ENCODE measurements at places on chromosomes 6 and 20.

- no peak for DNase-seq
Observed at GRCh38 chr6:376827-377640, 14.5 kb upstream of the IRF4 start.

DNA sequence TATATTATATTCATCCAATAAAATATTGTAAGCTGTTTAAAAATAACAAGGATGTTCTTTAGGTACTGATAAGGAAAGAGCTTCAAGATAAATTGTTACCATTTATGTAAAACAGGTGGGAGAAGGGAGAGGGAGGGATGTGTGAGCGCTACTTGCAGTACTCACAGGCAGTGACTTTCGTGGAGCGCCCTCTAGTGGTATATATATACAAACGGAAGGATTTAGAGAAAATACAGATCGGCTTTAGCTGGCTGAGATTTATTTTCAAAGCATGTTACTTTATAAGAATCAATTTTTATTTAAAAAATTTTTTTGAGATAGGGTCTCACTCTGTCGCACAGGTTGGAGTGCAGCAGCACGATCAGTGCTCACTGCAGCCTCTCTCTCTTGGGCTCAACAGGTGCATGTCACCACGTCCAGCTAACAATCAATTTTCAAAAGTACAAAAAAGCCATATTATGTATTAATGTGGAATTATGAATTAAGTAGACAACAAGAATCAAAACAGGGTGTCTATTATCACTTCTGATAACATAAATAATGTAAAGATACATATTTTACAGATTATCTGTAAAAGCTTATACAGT lies 3.3 kb upstream of the MOG start:
- peak; percentile 49 for DNase-seq

DNA sequence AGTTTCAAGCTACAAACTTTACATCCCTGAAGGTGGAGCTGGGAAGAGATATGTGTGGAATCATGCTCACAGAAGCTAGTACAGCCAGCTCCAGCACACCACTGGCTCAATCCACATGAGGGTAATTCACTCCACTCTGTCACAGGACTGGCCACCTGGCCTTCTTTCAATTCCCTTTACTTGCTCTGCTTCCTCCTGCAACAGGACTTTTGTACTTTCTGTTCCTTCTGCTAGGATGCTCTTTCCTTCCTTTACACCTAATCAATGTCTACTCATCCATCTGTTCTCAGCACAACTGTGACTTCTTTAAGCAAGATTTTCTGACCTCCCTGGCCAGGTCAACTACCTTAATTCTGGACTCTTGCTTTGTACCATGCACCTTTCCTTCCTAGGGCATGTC lies 39.4 kb upstream of the MYB start:
- no peak for DNase-seq

DNA sequence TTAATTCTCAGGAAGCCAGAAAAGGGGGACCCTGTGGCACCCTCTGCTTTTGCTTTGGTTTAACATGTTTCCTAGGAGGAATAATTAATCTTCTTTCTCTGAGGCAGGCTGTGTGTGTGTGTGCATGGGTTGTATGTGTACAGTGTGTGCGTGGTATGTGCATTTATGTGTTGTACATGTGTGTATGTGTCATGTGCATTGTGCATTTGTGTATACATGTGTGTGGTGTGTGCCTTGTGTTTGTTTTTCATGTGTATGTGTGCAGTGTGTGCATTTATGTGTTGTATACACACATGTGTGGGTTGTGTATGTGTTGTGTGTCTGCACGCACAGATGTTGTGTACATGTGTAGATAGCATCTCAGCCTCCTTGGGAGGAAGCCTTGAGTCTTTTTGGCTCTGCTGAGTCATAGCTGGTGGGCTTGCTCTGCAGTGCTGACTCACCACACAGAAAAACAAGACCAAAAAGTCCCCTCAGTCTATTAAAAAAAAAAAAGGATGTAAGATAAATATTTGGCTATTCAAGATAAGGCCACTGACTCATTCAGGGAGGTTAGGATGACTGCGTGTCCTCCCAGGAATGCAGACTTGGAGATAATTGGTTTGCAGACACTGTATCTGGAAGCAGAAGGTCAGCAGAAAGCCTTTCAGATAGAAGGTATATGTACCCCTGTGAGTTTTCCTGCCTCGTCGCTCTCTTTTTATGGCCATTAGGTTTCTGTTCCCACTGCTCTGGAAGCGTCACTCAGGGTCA lies 58.6 kb downstream of the SYNJ2 start:
- DNase-seq: peak; percentile 93

DNA sequence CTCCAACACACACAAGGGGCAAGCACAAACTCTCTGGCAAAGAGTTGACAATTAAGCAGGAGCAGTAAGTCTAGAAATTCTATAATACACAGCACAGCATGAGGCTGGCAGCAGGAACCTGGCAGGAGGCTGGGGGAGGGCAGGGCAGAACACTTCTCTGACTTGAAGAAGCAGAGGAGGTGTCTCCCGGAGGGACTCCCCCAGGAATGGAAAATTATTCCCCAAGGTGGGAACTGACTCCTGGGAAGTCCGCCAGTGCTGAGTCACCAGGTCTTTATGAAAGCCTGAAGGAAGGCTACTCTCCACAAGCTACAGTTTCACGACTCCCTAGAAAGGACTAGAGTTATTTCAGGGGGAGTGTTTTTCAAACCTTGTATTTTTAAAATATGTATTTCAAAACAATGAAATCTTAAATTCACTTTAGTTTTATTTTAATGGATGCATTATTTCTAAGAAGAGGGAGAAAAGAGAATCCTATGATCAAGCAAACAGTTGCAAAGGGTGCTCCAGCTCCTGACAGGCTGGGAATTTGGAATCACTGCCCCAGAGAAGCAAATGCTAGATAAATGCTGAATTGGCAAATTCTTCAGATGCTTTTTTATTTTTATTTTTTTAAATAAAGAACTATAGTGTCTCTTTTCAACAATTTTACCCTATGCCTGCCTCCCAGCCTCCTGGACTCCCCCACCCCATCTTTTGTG lies 192.8 kb downstream of the LY86 start:
- no peak for DNase-seq

GRCh38 chr6:139433631-139434419 lies 59.4 kb upstream of the CITED2 start:
- DNase-seq: no peak

DNA sequence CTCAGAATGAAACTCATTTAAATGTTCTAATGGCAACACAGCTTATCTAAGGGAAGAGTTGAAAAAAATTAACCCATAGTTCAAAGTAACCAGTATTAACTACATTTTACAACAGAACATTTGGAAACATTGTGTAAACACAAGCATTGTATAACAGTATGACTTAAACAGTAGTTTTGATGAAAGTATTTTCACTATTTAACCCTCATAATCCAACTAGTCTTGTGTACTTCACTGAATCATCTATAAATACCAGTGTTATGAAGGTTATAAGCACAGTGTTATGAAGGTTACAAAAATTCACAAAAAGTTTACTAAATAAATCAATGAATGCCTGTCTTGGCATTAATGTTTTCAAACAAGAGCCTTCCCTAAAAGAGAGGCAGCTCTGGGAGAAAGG lies 66.5 kb downstream of the REV3L start:
- no peak for DNase-seq

- peak; percentile 38 for DNase-seq
Observed at GRCh38 chr6:24775520-24776058, 852 bp downstream of the GMNN start.

- no peak for DNase-seq
Observed at GRCh38 chr20:49310705-49311104, 32.8 kb upstream of the ZNFX1 start.

DNA sequence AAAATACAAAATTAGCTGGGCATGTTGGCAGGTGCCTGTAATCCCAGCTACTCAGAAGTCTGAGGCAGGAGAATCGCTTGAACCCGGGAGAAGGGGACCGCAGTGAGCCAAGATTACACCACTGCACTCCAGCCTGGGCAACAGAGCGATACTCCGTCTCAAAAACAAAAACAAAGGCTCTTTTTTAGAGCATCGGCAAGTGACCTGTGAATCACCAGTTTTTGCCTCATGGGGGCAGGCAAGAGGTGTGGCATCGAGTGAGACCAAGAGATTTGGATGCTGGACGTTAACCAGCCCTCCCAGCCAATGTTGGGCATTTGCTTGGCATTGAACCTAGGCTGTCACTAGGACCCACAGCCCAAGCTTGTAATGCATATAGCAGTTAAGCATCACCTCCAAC lies 14.6 kb upstream of the CDK5RAP1 start:
- no peak for DNase-seq

DNA sequence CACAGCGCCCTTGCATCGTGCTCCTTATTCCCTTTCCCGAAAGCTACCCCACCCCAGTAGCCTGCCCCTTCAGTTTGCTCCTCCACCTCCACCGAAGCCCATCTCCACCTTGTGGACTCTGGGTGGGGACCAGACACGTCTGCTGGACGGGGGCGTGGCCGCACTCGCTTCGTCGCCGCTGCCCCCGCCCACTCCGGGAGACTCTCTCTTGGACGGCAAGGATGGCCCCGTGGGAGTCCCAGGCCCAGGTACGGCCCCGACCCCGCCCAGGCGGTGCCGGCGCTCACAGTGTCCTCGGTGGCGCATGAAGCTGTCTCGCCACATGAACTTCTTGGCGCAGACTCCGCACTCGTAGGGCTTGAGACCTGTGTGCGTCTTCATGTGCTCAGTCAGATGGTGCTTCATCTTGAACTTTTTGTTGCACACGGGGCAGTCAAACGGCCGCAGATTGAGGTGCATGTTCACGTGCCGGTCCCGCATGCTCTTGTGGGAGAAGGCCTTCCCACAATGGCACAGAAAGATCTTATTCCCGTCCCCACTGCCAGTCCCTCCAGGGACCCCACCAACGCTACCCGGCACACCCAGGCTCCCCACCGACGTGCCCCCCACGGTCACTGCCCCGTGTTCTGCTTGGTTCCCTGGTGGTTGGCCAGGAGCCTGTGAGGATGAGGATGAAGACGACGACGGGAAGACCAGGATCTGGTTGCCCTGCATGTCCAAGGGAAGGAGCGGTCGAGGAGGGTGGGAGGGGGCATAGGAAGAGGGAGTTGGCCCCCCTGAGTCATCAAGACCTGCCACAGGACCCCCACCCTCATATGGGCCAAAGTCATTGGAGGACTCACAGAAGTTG lies 1.3 kb upstream of the TAPBP start:
- DNase-seq: no peak

GRCh38 chr6:84575264-84575663 lies 189.1 kb downstream of the TBX18 start:
- DNase-seq: no peak

GRCh38 chr6:89356642-89357170 lies 4.2 kb upstream of the UBE2J1 start:
- DNase-seq: no peak

GRCh38 chr6:164990901-164991300 lies 318.5 kb downstream of the C6orf118 start:
- no peak for DNase-seq

DNA sequence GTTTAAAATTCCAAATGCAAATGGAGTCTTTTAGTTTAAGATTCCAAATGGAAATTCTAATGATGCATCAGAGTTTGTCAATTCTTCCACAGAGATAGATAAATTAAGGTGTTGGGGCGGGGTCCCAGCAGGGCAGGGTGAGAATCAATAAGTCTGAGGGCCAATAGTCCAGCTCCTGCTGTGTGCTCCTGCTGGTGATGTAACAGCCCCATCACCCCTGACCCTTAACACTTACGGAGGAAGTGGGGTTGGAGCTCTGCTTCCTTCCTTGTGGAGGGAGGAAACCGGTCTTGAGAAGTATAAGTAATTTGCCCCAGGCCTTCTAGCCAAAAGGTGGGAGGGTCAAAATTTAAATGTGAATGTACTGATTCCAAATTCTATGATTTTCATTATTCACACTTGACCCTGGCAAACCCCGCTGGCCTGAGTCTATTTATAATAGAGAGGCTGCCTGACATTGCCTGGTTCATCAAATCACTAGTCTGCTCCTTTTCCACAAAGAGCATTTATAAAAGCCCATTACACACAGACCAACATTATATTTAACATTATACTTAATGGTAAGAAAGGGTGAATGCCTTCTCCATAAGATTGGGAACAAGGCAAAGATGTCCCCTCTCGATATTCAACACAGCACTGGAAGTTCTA lies 17.2 kb downstream of the ZBTB2 start:
- no peak for DNase-seq

- no peak for DNase-seq
Observed at GRCh38 chr20:39089029-39089428, 126.9 kb downstream of the DHX35 start.

DNA sequence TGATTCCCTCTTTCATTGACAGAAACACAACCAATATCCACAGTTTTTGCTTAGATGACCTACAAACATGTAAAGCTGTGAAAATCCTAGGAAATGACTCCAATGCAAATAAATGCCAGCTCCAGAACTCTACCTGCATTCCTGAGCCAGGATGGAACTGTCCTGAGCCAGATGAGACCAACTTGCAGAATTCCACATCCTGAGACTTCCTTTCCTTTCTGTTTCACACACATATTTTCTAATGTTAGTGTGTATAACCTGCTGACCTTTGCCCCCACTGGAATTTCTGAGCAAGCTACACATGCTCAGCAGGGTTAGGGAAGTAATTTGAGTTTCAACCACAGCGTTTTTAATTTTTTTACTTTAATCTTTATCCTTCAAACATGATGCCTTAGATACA lies 69.6 kb upstream of the ADGRF1 start:
- no peak for DNase-seq

GRCh38 chr6:127403636-127404035 lies 55.6 kb downstream of the KIAA0408 start:
- no peak for DNase-seq

GRCh38 chr20:24448170-24448569 lies 21.3 kb upstream of the SYNDIG1 start:
- no peak for DNase-seq

GRCh38 chr20:60817891-60818290 lies 434.2 kb upstream of the CDH4 start:
- no peak for DNase-seq

GRCh38 chr6:32759669-32760068 lies 3.7 kb downstream of the HLA-DQB2 start:
- DNase-seq: no peak

Data from amniotic stem cell (primary cell).